Activated CD4-positive, alpha-beta T cell treated with anti-CD3 and anti-CD28 coated beads for 36 hours (primary cell): ENCODE measurements at places on chromosomes 1 and 21. TPM values are rescaled to one million over a fixed set of nuclear protein-coding genes. Genes with fewer than 3 reads are reported as not detected.

- no peaks in the 10 kb centered on the region for H3K4me1 ChIP-seq
- no peak for DNase-seq
- no peaks in the 10 kb centered on the region for H3K36me3 ChIP-seq
- no peak overlapping the region for H3K27ac ChIP-seq
- peaks cover 3% of the 10 kb centered on the region for H3K27me3 ChIP-seq
- no peak overlapping the region for H3K4me3 ChIP-seq
These were observed 355.6 kb downstream of the SIPA1L2 start for GRCh38 chr1:232274236-232274855.

DNA sequence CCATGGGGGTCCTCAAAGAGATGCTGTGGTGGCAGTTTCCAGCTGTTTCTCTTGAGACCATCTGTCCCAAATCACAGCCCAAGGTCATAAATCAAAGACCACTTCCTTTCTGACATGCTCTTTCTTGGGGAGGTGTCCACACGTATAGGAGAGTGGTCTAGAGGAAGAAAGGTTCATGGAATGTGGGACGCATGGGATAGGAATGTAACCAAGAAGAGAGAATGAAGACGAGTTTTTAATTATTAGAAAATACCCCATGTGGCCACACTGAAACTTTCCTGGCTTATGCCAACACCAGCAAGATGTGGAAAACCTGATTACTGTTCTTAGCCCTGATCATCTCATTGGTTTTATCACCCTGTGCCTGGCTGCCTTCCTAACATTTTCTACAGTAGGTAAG lies 124.2 kb upstream of the IFFO2 start:
- no peak for DNase-seq
- H3K27ac ChIP-seq: no peak overlapping the region
- H3K4me1 ChIP-seq: peaks cover 3% of the 10 kb centered on the region
- no peak overlapping the region for H3K4me3 ChIP-seq

DNA sequence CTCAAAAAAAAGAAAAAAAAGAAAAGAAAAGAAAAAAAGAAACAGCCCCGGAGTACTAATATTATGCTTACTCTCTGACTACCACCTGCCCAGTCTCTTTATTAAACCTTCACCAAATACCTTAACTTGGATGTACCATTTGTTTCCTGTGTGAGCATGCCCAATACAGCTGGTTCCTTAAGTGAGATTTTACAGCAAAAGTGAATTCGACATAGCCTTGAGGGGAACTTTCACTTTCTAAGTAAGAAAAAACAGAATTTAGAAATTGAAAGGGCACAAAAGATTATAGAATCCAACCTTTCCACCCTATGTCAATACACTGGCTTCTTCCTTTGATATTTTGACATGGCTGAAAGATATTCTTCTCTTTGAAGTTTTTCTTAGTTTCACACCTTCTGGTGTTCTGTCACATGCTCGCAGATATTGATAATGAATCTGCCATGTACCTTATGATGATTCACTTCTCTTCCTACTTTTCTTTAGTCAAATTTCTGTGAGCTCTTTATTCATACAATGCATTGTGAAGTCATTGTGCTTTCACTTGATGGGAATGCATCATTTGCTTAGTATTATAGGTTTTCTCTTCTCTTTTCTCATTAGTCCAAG lies 5.2 kb upstream of the GIPC2 start:
- DNase-seq: no peak
- peak overlapping the region; percentile 79 for H3K27ac ChIP-seq
- H3K36me3 ChIP-seq: no peaks in the 10 kb centered on the region

DNA sequence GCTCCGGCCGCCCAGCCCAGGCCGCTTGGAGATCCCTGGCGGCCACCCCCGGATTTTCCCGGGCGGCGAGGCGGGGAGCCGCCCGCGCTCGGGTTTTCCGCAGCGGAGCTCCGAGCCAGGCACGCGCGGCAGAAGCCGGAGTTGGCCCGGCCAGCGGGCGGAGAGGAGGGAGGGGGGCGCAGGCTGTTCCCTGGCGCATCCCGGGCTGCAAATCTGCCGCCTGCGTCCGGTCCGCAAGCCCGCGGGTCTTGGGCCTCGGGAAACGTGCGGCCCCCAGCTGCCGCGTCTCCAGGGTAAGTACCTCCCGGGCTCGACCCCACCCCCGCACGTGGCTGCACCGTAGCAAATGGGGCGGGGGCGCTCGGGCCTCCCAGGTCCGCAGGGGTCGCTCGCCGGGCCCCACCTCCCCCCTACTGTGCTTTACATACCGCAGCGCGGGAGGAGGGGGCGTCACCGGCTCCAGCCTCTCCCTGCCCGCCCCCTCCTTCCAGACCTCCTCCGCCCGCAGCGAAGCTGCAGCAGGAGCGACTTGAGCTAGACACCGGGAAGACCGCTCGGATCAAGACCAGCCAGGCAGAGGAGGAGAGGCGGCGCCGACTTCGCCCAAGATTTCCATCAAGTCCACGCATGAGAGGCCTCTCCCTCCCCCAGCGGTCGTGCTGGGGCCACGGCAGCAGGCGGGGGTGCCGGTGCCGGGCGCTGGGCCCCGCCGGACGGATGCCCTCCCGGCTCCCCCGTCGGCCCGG lies 1.6 kb downstream of the TMEM200B start:
- peak overlapping the region; percentile 67 for H3K4me3 ChIP-seq
- no peak overlapping the region for H3K27ac ChIP-seq
- H3K4me1 ChIP-seq: peaks cover 2% of the 10 kb centered on the region
- peak; percentile 36 for DNase-seq

- no peaks in the 10 kb centered on the region for H3K36me3 ChIP-seq
- H3K4me3 ChIP-seq: no peak overlapping the region
- DNase-seq: no peak
- peaks cover 5% of the 10 kb centered on the region for H3K27me3 ChIP-seq
These were observed 219.5 kb downstream of the HLX start for GRCh38 chr1:221098471-221099405.

DNA sequence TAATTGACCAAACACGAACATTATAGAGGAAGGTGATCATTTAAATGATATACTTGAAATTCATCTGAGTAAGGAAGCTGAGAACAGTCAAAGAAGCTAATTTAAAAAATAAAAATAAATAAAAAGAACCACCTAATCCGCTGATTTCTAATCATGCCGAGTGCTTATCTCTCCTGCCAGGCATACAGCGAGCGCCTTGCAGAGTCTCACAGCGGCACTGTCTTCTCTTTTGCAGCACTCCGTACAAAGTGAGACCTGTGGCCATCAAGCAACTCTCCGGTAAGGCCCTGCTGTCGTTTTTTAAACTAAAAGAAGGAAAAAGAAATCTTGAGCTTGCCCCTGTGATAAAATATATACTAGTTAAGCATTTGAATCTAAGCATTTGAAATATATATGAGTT lies 45.3 kb downstream of the PDE9A start:
- H3K27me3 ChIP-seq: no peaks in the 10 kb centered on the region
- DNase-seq: no peak
- H3K4me3 ChIP-seq: no peak overlapping the region

Gene RNU11
- not detected for total RNA-seq

GRCh38 chr1:100622037-100622436 lies 84.1 kb downstream of the GPR88 start:
- no peaks in the 10 kb centered on the region for H3K36me3 ChIP-seq
- no peak overlapping the region for H3K4me3 ChIP-seq
- peak; percentile 20 for DNase-seq
- H3K27ac ChIP-seq: no peak overlapping the region

DNA sequence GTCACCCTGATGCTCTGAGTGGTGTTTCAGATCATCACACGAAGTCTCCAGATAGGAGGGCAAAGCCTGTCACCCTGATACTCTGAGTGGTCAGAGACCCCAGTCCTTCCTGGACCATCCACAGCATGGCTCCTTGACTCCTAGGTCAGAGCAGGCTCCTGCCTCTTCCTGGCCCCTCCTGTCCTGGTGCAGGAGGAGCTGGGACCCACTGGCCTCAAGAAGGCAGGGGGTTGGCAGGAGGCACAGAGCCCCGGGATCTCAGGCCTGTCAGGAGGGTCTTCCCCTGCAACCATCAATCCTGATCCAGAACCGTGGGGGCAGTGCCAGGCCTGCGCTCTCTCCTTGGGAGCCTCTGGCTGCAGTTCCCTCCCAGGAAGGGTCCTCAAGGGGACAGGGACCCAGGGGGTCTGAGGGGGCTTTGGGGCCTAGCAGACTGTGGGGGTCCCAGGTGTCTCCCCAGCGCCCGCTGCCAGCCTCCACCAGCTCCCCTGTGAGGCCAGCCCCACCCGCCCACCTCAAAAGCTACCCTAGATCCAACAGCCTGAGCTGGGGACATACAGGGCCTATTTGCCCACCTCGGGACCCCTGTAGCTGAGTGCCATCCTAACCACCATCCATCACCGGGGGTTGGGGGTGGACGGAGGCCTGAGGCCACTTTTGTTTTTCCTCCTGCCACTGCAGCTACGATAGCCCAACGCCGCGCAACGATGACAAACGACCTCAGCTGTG lies 27.5 kb downstream of the COL6A1 start:
- H3K27ac ChIP-seq: no peak overlapping the region
- H3K4me1 ChIP-seq: no peaks in the 10 kb centered on the region
- no peaks in the 10 kb centered on the region for H3K36me3 ChIP-seq

GRCh38 chr1:33365560-33365997 lies 44.7 kb upstream of the A3GALT2 start:
- no peak for DNase-seq
- peaks cover 5% of the 10 kb centered on the region for H3K4me1 ChIP-seq
- H3K27me3 ChIP-seq: no peaks in the 10 kb centered on the region
- H3K4me3 ChIP-seq: no peak overlapping the region
- no peaks in the 10 kb centered on the region for H3K36me3 ChIP-seq

Gene ORC1
- total RNA-seq: 51.0 TPM

DNA sequence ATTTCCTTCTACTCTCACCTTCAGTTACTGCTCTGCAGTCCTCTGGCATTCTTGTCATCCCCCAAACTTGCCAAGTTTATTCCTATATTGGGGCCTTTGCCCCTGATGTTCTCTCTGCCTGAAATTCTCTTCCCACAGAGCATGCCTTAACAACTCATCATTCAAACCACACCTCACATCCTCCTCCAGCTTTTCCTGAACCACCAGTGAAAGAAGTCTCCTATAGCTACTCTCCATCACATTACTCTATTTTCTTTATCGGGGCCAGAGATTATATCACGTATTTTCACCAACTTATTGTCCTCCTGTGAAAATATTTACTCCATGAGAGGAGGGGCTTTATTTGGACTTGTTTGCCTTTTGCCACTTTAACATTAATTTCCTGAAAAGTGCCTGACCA lies 32.1 kb downstream of the EXTL2 start:
- no peak overlapping the region for H3K4me3 ChIP-seq
- H3K27me3 ChIP-seq: no peaks in the 10 kb centered on the region
- H3K36me3 ChIP-seq: no peaks in the 10 kb centered on the region
- no peak for DNase-seq
- no peaks in the 10 kb centered on the region for H3K4me1 ChIP-seq

Gene LHX4
- total RNA-seq: not detected

GRCh38 chr21:39141502-39141901 lies 41.7 kb downstream of the PSMG1 start:
- no peak overlapping the region for H3K27ac ChIP-seq
- H3K36me3 ChIP-seq: no peaks in the 10 kb centered on the region
- H3K27me3 ChIP-seq: no peaks in the 10 kb centered on the region
- DNase-seq: no peak
- no peaks in the 10 kb centered on the region for H3K4me1 ChIP-seq

Gene PALMD
- not detected for total RNA-seq

GRCh38 chr1:22371408-22371807 lies 80.2 kb upstream of the ZBTB40 start:
- H3K4me3 ChIP-seq: no peak overlapping the region
- H3K27me3 ChIP-seq: peaks cover 18% of the 10 kb centered on the region
- H3K27ac ChIP-seq: no peak overlapping the region
- DNase-seq: no peak
- no peaks in the 10 kb centered on the region for H3K4me1 ChIP-seq
